Right ventricle myocardium inferior (tissue), 1 donor: ENCODE measurements at places on chromosomes 13 and 19.

GRCh38 chr19:53037101-53038097 lies 7.1 kb upstream of the ERVV-2 start:
- DNase-seq: no peak

GRCh38 chr13:95128045-95128643 lies 173.1 kb downstream of the ABCC4 start:
- DNase-seq: no peak

DNA sequence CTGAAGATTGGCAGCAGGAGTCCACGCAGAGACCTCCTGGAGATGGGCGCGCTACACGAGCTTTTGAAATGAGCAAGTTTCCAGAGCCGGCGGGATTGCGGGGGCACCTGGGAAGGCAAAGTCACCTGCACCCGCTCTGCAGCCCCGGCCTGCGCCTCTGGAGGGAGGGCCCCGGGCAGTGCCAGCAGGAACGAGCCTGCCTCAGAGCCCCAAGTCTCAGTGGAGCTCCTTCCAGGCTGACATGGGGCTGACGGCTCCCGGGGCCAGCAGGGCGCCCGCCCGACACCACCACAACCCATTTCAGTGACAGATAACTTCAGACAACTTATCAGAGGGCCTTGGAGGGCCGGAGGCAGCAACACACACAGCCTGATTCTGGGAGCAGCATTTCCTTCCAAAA lies 45.0 kb downstream of the RASA3 start:
- DNase-seq: no peak

GRCh38 chr13:104008075-104008474 lies 941.9 kb upstream of the SLC10A2 start:
- no peak for DNase-seq

DNA sequence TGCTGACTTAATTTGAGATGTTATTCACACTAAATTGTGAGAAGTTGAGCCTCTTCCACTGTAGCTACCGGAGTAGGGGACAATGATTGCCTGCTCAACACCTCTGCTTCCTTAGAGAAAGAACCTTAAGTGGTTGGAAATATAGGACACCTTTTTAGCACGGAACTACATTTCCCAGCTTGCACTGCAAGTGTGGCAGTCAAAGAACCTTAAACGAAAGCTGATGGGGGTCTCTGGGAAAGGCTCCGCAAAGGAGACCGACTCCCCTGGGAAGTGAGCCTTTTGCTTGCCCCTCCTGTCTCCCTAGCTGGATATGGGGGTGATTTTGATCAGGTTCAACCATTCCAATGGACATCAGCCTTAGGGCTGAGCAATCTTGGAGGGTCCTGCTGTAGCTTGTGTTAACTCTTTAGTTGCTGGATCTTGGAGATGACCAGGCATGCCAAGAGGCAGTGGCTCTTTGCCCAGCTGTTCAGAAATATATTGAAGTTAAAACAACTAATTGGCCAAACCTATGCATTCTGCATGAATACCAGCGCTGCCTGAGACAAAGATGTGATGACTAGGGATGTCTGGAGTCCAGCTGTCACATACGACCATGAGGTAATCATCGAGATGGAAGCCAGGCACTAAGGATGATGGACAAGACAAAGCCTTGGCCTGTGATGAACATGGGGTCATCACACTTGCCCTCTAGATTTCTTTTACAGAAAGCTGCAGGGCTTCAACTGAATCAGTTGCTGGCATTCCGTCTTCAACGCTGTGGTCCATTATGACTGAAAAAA lies 286.5 kb downstream of the FOXO1 start:
- no peak for DNase-seq

- DNase-seq: no peak
These were observed 584.5 kb upstream of the SGCG start for GRCh38 chr13:22596171-22596863.

DNA sequence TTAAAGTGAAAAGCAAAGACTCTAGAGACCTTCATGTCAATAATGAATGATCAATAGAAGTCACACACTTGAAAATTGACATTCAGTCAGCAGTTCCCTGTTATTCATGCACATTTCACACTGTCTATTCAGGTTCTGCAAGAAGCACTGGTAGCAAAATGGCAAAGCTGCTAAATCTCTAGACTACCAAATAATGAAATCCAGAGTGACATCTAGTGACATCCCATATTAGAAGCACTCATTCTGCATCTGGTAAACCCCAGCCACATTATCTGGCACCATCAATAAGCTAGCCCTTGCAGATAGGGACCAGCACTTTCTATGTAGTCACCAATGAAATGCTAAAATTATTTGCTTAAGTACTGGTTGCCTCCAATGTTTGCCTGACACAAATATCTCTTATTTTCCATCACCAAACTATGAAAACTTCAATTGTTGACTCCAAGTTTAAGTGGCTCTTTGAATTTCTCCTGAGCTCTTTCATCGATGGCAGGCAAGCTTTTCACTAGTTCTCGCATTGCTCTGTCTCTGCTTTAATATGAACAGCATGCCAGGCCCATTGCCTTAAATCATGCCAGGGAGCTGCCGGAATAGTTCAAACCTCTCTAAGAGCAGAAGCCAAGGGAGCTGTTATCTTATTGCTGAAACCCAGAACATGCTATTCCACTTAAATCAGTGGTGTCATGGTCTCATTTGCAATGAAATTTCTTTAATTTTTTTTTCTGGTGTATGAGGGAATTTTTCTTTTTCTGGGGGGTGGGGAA lies 409.9 kb downstream of the MZT1 start:
- no peak for DNase-seq

- DNase-seq: no peak
These were observed 240.6 kb downstream of the GPC6 start for GRCh38 chr13:93467175-93467574.

DNA sequence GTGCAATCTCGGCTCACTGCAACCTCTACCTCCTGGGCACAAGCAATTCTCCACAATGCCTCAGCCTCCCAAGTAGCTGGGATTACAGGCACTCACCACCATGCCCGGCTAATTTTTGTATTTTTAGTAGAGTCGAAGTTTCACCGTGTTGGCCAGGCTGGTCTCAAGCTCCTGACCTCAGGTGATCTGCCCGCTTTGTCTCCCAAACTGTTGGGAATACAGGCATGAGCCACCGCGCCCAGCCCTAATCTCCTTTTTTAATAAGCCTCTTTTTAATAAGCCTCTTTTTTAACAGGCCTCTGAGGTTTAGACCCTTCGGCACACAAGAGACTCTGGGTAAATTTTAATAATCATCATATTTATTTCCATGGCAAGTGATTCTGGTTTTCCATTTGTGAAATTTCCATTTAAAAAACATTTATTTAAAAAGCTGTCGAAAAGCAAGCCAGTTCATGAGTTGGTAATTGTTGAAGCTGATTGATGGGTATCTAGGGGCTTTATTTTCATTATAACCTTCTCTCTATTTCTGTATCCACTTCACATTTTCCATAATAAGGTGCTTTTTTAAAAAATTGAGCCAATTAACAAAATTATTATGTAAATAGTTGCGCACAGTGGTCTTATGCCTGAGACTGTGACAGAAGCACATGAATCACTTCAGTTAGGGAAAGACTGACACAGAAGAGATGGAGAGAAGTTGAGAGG lies 11.8 kb downstream of the POU2F2 start:
- DNase-seq: no peak

- no peak for DNase-seq
These were observed 54.9 kb downstream of the WDFY2 start for GRCh38 chr13:51639171-51639570.

GRCh38 chr19:45442778-45443461 lies 19.2 kb upstream of the ERCC1 start:
- peak; percentile 88 for DNase-seq

- DNase-seq: no peak
These were observed 12.4 kb downstream of the ZIC5 start for GRCh38 chr13:99959127-99959539.

DNA sequence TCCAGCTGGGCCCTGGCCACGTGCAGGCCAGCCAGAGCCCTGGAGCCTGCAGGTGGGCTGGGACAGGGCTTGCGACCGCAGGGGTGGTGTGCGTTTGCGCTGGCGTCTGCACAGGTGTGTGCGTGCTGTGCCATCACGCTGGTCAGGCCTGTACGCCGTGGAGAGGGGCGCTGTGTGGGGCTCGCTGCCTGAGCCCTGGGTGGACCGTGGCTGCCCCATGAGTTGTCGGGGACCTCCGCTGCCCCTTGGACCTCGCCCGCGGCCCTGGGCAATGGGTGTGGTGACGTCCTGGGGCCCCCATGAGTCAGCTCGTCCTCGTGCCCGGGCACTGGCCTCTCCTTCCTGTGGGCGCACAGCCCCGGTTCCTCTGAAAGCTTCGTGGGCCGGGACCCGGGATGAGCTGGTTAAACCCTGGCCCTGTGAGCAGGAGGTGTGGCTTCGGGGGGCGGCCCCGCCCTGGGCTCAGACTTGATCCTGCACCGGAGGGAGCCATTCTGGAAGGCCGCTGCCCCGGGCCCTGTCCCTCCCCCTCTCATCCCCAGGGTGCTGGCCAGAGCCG lies 6.8 kb downstream of the CSNK1G2 start:
- no peak for DNase-seq

- no peak for DNase-seq
These were observed 1.4 kb downstream of the MYCBP2 start for GRCh38 chr13:77325371-77325980.

DNA sequence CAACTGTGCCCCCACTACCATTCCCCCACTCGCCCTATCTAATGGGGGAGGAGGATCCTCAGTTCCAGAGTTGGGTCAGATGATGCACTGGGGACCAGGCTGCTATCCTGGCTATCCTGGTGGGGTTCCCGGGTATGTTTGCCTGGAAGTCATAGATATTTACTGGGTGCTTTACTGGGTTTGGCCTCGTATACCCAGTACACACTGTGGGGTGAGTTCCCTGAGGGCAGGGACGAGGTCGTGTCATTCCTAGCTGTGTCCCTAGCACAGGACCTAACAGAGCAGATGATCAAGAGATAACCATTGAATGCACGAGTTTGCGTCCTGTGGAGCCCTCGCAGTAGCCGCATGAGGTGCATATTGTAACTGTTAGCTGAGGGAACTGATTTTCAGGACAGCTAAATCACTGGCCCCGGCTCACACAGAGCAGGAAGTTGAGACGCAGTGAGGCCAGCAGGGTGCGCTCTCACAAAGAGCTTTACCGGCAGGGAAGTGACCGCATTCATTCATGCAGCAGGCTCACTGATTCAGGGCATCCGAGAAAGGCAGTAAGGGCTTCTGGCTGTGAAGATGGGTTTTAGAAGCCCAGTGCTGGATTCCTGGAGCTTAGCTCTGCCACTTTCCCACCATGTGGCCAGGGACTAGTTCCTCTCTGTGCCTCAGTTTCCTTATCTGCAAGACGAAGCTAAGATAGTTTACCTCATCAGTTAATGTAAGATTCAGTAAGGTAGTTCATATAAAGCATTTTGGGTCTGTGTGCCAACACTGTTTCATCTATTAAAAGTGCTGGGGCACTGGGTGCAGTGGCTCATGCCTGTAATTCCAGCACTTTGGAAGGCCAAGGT lies 6.0 kb downstream of the RUVBL2 start:
- DNase-seq: no peak

- no peak for DNase-seq
These were observed 432.4 kb downstream of the SLITRK1 start for GRCh38 chr13:83449668-83450395.

DNA sequence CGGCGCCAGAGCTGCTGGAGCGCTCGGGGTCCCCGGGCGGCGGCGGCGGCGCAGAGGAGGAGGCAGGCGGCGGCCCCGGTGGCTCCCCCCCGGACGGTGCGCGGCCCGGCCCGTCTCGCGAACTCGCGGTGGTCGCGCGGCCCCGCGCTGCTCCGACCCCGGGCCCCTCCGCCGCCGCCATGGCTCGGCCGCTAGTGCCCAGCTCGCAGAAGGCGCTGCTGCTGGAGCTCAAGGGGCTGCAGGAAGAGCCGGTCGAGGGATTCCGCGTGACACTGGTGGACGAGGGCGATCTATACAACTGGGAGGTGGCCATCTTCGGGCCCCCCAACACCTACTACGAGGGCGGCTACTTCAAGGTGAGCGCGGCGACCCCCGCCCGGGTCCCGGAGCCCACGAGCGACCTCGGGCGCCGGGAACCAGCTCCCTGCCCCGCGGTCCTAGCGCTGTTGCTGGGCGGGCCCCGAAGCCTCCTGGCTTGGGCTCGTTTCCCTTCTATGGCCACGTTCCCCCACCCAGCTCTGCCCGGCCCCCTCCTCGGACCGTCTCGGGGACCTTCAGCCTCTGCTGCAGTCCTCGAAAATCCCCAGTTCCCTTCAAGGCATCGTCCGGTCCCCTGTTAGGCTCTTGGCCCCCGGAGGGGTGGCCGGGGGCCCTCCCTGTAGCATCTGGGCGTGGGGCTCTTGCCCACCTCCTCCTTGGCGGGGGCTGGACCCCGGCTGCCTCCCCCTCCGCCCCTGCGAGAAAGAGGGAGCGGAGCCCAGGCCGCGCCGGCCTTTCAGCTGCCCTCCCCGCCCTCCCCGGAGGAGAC lies at the start of gene CDC34:
CDC34 (plus strand) TSS at position 8 of the 808 bp plus-strand sequence; CDS start at position 180, 172 bp downstream.
- DNase-seq: no peak

DNA sequence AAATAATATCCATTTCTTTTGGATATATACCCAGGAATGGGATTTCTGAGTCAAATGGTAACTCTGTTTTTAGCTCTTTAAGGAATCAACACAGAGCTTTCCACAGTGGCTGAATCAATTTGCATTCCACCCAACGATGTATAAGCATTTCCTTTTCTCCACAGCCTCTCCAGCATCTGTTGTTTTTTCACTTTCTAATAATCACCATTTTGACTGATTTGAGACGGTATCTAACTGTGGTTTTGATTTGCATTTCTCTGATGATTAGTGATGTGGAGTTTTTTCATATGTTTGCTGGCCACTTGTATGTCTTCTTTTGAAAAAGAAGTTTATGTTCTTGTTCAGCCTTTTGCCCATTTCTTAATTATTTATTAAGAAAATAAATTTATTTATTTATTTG lies 352.2 kb upstream of the OBI1 start:
- DNase-seq: no peak

DNA sequence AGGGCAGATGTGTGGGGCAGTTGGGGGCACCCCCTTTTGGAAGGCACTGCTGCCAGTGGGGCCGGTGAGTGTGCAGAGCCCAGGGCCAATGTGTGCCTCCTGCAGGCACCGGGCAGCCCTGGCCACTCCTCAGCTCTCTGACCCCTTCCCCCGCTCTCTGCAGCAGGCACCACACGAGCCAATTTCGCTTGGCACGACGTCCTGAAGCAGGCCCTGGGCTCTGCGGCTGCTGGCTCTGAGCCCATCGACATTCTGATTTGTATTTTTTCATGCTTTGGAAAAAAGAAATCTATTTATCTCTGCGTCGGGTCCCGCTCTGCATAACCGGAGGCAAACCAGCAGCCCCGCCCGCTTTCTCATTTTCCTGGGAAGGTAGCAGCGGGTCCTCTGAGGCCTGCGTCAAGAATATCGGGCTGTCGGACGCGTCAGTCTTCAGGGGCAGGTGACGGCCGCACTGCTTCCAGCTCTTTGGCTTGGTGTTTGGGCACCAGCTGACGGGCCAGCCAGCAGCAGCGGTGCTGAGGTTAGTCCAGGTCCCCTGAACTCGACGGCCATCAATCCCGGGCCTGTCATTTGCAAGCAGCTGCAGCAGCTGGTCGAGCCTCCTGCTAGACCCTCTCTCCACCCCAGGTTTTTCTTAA lies 134.3 kb downstream of the KDM4B start:
- peak; percentile 82 for DNase-seq
